ENCODE measurements at places on chromosomes 11 and 22.

DNA sequence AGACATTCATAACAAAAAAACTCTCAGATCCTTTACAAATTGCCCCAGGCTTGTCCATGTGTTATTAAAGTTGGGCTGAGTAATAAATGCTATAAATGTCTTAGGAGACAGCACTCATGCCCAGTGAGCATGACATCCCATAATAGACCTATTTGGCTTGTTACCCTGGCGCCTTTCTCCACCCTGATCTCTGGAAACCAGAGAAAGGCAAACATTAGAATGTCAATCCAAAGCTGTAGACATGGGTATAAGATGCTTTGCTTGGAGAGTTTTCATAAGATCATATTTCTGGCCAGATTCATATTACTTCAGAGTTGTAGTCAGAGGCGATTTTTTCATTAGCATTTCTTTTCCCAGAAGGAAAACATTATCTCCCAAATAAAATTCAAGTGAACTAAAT, 161.3 kb upstream of the UBASH3B start:
- DNase-seq: no peak

GRCh38 chr11:104122011-104122635, 41.8 kb downstream of the PDGFD start:
- DNase-seq: no peak

DNA sequence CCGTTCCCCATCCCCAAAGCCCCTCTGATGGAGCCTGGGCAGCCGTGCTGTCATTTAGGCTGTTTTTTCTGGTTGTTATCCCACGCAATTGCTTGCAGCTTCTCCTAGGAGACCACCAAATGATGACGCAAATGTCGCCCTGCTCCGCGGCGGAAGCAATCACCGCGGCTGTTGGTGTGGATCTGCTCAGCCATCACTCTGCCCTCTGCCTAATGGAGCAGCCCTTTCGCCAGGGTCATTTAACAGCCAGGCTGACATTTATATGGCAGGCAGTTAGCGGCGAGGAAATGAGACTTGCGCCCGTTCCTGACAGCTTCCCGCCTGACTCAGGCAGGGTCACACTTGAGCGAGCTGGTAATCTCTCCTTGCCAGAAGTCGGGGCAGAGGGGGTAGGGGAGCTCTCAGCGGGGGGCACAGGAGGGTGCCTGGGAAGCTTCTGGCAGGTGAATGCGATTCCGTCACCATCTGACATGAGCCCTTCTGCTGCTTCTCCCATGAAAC, 97.9 kb upstream of the RTL6 start:
- DNase-seq: no peak

DNA sequence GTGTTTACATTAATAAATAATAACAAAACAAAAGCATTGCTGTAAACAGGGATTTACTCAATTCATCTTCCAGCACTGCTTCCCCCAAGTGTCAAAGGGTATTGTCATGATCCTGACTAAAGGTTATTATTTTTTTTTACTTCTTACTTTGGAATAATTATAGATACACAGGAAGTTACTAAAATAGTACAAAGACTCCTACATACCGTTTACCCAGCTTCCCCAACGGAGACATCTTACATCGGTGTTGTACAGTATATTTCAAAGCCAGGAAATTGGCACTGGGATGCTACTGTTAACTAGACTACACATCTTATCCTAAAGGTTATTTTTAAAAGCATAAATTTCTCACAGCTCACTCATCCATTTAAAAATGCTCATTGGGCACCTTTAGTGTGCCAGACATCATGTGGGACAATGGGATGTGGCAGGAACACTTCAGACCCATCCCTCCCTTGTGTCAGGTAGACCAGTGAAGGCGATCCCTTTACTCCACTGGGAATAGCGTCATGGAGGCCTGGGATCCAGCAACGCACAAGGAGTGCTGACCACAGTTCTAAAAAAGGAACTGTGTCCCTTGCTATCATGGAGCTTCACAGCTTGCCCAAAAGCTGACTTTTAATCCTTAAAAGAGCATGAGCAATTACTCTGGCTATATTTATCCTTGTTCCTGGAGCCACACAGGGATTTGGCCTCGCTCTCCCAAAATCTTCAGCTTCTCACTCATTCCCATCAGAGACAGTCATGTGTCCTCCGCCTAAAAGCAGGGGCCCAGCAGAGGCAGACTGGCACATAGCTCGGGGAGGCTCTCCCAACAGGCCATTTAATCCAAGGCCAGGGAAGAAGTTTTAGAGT, 3.1 kb upstream of the IRAG1 start:
- DNase-seq: no peak

DNA sequence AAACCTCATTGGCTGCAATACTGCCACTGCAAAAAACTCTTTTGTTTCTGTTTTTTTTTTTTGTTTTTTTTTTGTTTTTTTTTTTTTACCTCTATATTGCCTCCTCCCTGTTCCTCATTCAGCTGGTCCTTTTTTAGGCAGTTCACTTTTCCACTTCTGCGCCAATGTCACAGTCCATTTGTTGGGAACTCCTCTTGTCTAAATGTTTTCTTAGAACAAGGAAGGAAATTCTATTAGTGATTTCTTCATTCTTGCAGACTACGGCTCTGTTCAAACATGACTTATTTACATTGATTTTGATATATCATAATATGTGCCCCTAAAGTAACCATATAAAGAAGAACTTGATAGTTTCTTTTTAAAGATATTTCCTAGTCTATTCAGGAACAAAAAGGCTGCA, 2.9 kb downstream of the FAM118B start:
- no peak for DNase-seq

All from neural progenitor cell (in vitro differentiated cells).